NCI-H524 treated with DMSO at 0.1 percent for 48 hours (cell line): ENCODE measurements at places on chromosomes 2 and 18.

GRCh38 chr2:177746358-177746757 lies 326.2 kb downstream of the PDE11A start:
- DNase-seq, result no peak

GRCh38 chr2:139790136-139790535 lies 1009.9 kb upstream of the NXPH2 start:
- no peak for DNase-seq

GRCh38 chr2:7880126-7880525 lies 801.7 kb upstream of the ID2 start:
- no peak for DNase-seq

GRCh38 chr2:27390822-27391679 lies 10.5 kb upstream of the ZNF513 start:
- no peak for DNase-seq

DNA sequence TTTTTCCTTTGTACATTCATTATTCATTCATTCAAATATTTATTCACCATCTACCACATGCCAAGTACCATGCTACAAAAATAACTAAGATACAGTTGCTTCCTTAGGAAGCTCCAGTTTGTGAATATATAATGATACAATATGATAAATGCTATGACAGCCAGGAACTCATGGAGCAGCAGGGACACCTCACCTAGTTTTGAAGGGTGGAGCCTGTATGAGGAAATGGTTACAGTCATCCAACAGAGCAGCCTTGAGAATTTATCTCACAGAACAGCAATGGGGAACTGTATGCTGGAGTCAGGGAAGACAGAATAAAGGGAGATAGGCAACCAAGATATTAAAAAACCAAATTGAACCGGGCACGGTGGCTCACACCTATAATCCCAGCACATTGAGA lies 124.0 kb downstream of the OSBPL1A start:
- DNase-seq, result no peak

DNA sequence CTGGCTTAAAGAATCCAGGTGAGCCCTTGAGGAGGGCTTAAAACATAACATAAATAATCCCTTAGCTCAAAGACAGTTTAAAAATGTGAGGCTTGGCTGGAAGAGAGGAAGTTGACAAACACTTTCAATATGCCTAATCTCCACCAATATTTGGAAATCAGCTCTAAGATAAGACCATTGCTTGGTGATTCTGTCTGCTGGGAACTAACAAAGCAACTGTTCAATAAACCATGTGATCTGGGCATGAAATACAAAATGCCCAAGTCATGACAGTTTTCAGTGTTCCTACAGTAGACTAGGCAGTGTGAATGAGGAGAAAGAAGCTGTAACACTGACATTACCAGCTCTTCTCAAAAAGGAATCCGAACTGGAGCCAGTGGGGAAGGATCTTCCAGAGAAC lies 10.7 kb downstream of the MFF start:
- DNase-seq, result no peak

- peak; percentile 30 for DNase-seq
Measured at GRCh38 chr2:86617153-86617552, 6.5 kb downstream of the RNF103 start.

DNA sequence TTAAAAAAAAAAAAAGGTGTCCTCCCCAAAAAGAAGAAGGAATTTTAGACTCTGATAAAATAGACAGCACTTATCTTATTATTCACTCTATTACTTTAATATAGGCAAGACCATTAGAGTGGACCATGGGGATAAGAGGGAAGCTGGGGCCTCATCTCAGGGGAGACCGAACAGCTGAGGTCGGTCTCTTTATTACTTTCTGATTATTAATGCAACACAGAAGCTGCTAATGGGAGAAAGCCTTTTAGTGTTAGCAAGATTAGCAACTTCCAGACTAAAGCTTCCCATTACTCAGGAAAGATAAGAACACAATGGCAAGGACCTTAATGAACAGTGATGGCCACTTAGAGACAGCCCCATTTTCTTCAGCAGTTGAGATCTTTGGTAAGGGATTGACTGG lies 135.5 kb downstream of the TMEFF2 start:
- no peak for DNase-seq

- DNase-seq, result no peak
Measured at GRCh38 chr2:210964141-210964764, 407.9 kb downstream of the CPS1 start.

- DNase-seq, result no peak
Measured at GRCh38 chr2:61165946-61166345, 4.0 kb downstream of the C2orf74 start.

GRCh38 chr18:8662560-8663255 lies 42.6 kb upstream of the MTCL1 start:
- peak; percentile 31 for DNase-seq

- DNase-seq, result no peak
Measured at GRCh38 chr18:55220523-55220922, 261.3 kb upstream of the CCDC68 start.

GRCh38 chr2:236340251-236340650 lies 76.0 kb upstream of the ASB18 start:
- no peak for DNase-seq

- no peak for DNase-seq
Measured at GRCh38 chr2:231597014-231597611, 4.4 kb downstream of the TEX44 start.

GRCh38 chr18:13726972-13727331 lies 479 bp downstream of the RNMT start:
- no peak for DNase-seq
